Kidney capillary endothelial cell (primary cell): ENCODE measurements at places on chromosomes 12 and 14.

DNA sequence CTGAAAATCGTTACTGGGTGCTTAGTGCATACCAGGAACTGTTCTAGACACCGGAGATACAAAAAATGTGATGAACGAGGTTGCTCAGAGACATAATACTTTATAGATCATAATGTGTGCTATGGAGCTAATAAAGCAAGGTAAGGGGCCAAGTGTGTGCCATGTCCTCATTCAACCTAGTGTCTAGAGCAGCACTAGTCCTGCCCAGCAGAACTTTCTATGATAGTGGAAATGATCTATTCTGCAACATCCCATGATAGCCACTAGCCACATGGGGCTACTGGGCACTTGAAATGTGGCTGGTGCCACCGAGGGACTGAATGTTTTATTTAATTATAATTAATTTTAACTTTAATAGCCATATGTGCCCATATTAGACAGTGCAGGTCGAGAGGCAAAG, 15.6 kb downstream of the NUAK1 start:
- DNase-seq = no peak

DNA sequence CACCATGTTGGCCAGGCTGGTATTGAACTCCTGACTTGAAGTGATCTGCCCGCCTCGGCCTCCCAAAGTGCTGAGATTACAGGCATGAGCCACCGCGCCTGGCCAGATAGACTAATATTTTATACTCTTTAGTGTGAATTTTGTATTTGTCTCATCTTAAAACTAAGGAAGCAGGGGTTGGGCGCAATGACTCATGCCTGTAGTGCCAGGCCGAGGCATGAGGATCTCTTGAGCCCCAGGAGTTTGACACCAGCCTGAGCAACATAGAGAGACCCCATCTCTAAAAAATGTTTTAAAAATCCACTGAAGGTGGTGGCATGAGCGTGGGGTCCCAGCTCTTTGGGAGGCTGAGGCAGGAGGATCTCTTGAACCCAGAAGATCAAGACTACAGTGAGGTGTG, 9.0 kb downstream of the DYNC1H1 start:
- no peak for DNase-seq

- DNase-seq = no peak
These were observed 35.5 kb downstream of the BTG1 start for GRCh38 chr12:92110083-92110640.

GRCh38 chr12:68835333-68835908, 27.4 kb downstream of the MDM2 start:
- no peak for DNase-seq

DNA sequence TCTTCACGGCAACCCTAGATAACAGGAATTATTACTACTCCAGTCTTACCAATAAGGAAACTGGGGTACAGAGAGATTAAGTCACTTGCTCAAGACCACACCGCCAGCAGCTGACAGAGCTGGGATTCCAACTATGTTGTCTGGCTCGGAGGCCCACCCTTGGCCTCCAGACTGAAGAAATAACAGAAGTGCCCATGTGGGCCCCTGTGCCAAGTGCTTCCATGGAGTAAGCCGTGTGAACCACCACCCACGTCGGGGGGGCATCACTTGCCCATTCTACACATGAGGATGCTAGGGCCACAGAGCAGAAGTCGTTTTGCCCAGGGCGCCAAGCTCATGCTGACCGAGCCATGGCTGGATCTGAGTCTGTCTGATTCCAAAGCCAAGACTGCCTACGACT, 926 bp upstream of the CMKLR1 start:
- no peak for DNase-seq

GRCh38 chr14:50109342-50109741, 7.0 kb downstream of the VCPKMT start:
- DNase-seq = peak; percentile 37

DNA sequence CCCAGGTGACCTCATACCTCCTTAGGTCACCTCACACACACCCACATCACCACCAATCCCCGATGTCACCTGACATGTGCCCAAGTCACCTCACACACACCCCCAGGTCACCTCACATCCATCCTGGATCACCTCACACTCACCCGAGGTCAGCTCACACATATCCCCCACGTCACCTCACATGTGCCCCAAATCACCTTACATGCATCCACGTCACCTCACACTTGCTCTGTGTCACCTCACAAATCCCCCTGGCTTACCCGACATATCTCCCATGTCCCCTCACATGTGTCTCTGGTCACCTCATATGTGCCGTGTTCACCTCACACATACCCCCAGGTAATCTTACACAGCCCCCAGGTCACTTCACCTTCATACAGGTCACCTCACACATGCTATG, 864.6 kb downstream of the TMEM121 start:
- no peak for DNase-seq

DNA sequence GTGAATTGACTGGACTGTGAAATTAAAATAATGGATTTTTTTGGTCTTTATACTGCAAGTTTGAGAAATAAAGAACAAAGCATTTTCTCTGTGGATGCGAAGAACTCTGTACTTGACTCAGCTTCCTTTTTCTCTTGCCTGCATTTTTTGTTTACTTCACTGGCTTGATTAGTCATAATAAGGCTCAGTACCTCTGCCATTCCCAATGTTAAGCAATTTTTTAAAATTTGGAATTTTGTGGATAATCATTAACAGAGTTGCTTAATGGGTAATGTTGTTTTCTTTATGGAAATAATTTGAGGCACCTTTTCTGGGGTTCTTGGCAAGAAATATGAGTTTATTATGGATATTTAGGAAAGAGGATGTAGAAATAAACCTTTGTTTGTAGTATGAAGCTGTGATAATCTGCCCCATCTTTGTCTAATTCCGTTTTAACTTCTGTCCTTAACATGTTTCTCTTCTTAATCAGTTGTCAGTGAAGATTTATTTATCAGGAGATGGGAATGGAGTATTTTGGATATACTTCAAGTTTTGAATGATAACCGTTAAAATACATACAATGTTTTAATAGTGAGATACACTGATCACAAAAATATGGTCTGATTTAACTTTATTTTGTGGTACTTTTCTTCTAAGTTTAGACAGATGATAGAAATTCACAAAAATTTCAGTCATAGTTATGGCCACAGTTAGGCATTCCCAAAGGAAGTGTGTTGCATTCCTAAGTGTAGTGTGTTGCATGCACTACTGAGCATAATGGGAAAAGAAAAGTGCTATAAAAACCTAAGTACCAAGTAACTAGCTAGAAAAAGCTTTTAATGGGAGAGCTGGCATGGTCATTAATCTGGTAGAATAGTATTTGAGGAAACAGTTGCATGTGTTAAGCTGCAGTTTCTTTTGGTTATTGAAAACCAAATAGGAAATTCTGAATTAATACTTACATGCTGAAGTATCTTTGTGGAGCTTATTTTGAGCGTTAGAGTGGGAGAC, 27.7 kb downstream of the WNK1 start:
- DNase-seq = peak; percentile 74

- DNase-seq = no peak
These were observed 29.3 kb downstream of the HMGA2 start for GRCh38 chr12:65853489-65854157.

DNA sequence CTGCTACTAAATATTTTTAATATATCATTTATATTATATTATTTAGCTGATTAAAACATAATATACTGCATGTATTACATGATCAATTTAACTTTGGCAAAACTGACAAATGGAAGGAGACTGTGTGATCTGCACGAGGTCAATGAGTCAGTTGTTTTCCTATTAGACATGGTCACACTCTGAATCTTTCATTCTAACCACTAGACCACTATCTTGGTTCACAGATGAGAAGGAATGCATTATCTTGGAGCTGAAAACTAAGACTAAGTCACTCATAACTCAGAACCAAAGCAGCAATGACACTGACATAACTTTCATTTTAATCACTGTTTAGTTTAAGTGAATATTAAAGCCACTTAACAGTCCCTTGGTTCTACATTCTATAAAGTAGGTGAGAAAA, 37.4 kb downstream of the GNPTAB start:
- peak; percentile 14 for DNase-seq

GRCh38 chr12:51869496-51869865, 18.4 kb upstream of the ANKRD33 start:
- no peak for DNase-seq

GRCh38 chr12:98758331-98758730, 113.2 kb downstream of the APAF1 start:
- no peak for DNase-seq

DNA sequence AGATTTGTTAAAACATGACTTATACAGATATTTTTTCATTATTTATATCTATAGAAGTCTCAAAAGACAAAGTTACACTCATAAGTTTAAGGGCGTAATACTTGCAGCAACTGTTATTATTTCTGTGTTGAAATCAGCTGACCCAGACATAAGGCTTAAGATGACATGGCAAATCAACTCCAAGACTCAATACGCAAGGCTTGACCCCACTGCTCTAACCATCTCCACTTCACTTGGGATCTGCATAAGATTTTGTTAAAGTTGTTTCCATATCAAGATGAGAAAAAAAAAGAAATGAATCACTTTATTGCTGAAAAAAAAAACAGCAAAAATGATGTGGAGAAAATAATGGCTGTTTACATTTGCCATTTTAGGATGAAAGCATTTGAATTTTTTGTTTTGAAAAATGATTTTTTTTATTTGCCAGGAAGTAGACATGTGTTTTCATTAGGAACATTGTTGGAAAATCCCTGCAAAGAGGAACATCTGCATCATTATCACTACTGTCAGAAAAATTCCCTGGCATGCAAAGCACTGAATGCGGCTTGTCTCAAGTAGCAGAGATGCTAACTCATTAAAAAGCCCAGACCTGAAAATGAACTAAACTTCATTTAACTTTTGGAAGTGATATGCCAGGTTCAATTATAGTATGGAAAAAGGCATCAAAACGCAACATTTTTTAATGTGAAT, 73.5 kb downstream of the LIN7A start:
- DNase-seq = no peak

- peak; percentile 94 for DNase-seq
These were observed 412.9 kb downstream of the RAD51B start for GRCh38 chr14:68232300-68233055.

DNA sequence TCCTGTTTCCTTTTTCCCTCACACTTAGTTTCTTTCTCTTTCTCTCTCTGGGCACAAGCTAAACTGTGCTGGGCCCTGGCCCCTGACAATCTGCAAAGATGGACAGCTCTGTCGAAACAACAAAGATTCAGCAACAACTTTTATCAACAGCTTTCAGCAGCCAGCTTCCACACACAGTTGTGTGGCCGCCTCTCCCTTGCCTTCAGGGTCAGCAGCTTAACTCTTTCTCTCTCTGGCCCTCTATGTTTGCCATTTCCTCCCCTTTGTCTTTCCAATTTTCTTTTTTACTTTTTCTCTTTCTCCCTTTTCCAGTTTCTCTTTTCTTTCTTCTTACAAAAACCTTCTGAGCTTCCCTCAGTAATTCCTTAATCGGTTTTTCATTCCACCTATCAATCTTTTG, 43.3 kb downstream of the IQSEC3 start:
- no peak for DNase-seq

DNA sequence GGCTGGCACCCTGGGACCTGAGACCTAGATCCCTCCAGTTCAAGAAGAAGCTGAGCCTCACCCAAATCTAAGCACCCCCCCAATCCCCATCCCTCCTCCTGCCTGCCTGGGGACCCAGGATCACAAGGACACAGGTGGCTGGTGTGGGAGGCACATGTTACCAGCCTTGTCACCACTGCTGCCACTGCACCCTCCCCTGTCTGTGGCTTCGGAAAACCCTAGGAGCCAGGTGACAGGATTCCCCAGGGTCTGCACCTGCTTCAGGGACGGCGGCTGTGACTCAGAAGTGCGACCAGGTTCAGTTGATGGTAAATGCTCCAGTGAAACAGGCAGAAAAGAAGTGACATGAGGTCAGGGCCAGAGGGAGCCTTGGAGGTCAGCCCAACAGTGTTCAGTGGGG, 62.8 kb upstream of the FAM222A start:
- no peak for DNase-seq

GRCh38 chr12:130369816-130370215, 32.1 kb downstream of the PIWIL1 start:
- no peak for DNase-seq

DNA sequence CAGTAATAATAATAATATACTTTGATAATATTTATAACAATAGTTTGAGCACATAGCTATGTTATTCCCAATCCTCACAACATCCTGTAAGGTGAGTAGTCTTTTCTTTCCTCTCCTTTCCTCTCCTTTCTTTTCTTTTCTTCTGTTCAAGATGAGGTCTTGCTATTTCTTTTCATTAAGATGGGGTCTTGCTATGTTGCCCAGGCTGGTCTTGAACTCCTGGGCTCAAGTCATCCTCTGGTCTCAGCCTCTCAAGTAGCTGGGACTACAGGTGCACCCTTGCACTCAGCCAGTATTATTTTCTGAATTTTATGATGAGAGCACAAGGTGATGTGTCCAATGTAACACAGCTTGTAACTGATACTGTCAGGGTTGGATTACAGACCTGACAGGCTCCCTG, 134.6 kb downstream of the OTOGL start:
- no peak for DNase-seq

GRCh38 chr14:75723716-75724115, 62.7 kb downstream of the TTLL5 start:
- no peak for DNase-seq

DNA sequence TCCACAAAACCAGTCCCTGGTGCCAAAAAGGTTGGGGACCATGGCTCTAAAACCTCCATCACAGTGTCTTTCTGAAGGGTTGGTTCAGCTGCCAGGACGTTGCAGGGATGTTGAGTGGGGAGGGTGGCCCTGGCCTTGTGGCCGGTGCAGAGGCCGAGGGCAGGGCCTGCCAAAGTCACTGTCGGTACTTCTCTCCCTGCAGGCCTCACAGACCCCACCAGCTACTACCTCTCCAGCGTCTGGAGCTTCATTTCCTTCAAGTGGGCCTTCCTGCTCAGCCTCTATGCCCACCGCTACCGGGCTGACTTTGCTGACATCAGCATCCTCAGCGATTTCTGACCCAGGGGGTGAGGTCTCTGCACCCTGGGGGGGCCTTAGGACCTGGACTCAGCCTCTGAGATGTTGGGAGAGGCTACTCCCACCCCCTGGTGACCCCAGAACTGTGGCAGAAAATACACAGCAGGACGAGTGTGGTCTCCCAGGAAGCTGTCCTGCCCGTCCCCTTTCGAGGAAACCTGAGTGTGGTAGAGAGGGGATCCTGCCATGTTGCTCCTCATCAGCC, 7.0 kb downstream of the SLC48A1 start:
- no peak for DNase-seq
